ENCODE measurements at places on chromosomes 6 and 20. TPM values are rescaled to one million over a fixed set of nuclear protein-coding genes. Genes with fewer than 3 reads are reported as not detected.

IER3 gene
- total RNA-seq: 96.3 TPM

PRPH2 gene
- total RNA-seq: 0.84 TPM

DNA sequence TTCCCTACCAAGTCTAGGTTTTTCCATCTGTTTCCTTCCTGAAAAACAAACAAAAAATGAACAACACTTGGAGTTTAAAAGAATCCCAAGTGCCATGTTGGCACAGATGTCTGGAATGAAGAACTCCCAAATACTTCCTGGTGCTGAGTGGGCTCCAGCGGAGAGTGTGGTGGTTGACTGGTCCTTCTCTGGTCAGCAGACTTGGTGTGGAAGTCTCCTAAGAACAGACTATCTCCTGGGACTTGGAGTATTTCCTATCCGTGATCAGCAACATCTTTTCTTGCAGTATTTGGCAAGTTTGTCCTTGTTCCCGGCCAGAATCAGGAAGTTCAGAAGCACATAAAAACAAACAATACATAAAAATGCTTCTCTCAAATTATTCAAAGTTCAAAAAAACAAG is 154.1 kb downstream of the MTFR2 start:
- peak; percentile 40 for DNase-seq

GRCh38 chr6:7542065-7542873 is 798 bp downstream of the DSP start:
- DNase-seq: peak; percentile 21

DNA sequence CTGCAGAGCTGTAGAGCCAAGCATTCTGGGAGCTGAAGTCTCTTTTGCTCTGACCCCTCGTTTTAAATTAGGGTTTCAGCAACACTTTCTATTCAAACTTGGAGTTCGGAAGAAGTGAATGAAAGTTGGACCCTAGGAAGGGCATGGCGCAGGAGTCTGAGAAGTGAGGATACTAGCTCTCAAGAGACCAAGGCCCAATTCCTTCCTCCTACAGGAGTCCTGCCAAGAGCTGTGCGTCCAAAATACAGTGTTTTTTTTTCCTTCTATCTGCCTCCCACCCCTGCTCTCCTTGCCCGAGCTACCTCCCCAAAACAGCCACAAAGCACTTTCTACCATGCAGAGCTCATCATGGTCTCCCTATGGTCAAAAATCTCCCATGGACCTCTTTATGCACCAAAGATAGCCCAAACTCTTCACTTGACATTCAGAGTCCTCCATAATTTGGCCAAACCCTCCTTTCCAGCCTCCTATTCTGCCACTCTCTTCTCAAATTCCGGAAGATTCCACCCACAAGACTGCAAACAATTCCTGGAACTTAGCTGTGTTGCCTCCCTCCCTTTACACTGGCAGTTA is 649 bp upstream of the CSNK2A1 start:
- no peak for DNase-seq

GRCh38 chr6:160198606-160199211 is 59.9 kb downstream of the SLC22A2 start:
- DNase-seq: no peak

DNAH8 gene
- total RNA-seq: 0.02 TPM

All from heart left ventricle (tissue), 16 donors.